ENCODE measurements at places on chromosomes 6 and 20.
A peak's percentile ranks its signal among the peaks of the same experiment; 100 is the strongest.

- no peak for DNase-seq
Measured at GRCh38 chr6:37495244-37495934, 4.3 kb downstream of the CCDC167 start.

- peak; percentile 48 for DNase-seq
Measured at GRCh38 chr20:63979557-63980316, at the start of gene SAMD10. Gene SAMD10 (minus strand): TSS chr20:63979642. CDS start chr20:63979467, 175 bp downstream.

DNA sequence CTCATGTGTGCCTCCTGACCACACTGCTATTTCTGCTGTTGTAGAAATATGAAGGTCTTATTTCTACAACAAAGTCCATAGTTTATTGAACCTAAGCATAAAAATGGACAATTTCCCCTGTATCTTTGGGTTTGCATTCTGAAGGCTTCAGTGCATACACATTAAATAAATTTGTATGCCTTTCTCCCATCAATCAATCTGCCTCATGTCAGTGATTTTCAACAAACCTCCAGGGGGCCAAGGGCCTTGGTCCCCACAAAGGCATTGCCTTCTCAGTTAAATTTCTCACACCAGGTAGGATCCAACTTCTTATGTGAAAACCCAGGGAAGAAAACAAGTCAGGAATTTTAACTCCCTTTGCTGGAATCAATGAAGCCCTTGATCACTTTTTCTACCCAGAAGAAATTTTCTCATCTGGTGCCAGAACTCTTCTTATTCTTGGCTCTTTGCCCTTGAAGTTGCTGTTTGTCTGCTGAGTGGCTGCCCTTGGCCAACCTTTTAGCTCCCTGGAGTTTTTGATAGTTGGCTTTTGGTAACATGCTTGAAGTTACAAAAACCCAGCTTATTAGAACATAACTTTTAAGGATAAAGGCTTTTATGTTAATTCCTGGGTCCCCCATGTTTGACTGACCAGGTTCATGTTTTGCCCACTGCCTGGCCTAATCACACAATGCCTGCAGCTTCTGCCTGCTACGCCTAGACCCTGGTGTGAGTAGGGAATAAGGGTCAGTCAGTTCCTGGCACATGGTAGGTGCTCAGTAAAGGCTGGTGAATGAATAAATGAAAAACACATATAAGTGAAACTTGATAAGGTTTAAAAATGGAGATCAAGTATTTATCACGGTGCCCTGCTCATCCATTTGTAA lies 37.0 kb downstream of the SHLD1 start:
- DNase-seq, result peak; percentile 57

GRCh38 chr6:157867155-157867559 lies 44.1 kb downstream of the SNX9 start:
- DNase-seq, result peak; percentile 44

- peak; percentile 46 for DNase-seq
Measured at GRCh38 chr20:50467718-50468356, 42.3 kb upstream of the PTPN1 start.

- no peak for DNase-seq
Measured at GRCh38 chr20:6094063-6094462, 28.8 kb downstream of the FERMT1 start.

DNA sequence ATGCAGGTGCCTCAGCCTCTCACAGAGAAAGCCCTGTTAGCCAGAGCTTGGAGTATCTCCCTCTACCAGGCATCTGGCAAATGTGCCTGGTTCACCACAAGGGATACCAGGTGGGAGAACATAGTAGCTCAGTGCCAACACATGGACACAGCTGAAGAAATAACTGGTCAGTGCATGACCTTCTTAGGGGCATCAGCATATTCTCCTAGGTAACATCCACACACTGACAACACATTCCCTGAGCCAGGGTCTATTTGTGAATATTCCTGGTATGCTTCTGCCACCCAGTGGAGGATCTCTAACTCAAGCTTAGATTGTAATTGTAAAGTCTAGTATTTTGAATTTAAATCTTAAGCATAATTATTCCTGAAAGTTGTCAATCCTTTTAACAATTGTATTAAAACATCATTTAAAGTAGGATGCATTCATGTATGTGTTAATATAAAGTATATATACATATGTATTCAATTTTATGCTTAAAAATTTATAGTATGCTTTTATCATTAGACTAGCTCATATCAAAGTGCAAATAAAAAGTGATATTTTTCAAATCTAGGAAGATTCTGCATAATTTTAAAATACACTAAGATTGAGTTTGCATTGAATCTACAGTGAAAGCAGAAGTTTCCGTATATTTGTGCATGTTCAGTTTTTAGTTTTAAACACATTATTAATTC lies 45.3 kb upstream of the COL21A1 start:
- peak; percentile 69 for DNase-seq

- DNase-seq, result no peak
Measured at GRCh38 chr20:58188527-58188926, 39.9 kb downstream of the ANKRD60 start.

DNA sequence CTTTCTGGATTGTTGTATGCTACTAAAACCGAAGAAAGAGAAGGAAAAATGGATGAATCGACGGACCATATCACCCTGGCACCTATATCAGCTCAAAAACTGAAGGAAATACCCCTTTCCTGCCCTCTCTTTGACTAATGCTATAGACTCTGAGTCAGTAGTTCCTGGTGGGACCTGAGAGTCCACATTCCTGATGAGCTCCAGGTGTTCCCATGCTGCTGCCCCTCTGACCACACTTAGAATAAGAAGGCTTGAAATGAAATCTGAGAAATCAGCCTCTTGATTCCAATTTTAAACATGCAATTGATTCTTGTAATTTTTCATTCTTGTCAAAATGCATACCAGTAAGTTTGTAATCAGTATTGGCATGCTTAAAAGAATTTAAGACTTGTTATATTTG lies 75.2 kb downstream of the PRL start:
- peak; percentile 33 for DNase-seq

DNA sequence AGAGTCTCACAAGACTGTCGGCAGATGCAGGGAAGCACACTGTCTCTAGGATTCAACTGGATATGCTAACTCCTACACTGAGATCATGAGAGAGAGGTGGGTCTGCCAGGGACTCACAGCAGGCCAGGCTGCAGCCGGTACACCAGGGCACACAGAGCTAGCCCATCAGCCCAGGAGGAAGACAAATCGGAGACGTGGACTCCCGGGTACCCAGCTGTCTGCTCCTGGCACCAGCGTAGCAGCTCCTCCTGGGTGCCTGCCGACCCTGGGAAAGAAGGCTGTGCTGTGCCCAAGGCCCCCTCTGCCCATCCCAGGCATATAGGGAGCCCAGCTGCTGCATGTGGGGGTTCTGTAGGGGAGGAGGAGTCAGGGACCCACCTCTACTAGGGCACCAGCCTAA lies 7.0 kb downstream of the MICAL1 start:
- no peak for DNase-seq

GRCh38 chr6:161351858-161352257 lies 78.0 kb upstream of the AGPAT4 start:
- DNase-seq, result no peak

GRCh38 chr6:38572186-38572813 lies 67.4 kb downstream of the BTBD9 start:
- DNase-seq, result no peak

GRCh38 chr20:41234546-41234945 lies 83.0 kb downstream of the ZHX3 start:
- DNase-seq, result no peak

- no peak for DNase-seq
Measured at GRCh38 chr6:110522427-110522826, 46.0 kb upstream of the SLC22A16 start.

DNA sequence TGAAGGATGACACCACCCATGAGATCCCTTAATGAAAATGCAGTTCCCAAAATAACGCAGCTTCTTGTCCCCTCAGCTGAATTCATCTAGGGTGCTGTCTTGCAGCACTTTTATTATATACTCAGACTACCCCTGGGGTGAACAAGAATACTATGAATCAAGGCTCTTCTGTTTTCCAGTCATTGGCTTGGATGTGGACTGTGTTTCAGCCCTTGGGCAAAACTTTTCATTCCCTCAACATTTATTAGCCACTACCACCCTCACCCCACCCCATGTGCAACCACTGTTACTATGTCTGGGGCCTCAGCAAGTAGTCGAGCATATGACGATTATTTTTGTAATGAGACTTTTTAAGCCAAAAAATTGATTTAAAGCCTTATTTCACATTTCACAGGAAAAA lies 319.2 kb upstream of the PLN start:
- DNase-seq, result no peak

- DNase-seq, result no peak
Measured at GRCh38 chr20:13543783-13544182, 94.9 kb downstream of the TASP1 start.

DNA sequence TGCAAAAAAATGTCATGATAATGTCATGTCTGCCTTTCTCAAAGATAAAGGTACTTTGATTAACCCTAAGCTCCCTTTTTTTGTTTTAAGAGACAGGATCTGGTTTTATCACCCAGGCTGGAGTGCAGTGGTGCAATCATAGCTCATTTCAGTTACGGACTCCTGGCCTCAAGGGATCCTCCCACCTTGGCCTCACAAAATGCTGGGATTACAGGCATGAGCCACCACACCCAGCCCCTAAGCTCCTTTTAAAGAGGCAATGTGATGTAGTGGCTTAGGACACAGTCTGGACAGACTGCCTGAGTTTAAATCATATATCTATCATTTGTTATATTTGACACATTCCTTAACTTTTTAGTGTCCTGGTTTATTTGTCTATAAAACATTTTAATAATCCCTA lies 77.0 kb downstream of the FLRT3 start:
- no peak for DNase-seq

- no peak for DNase-seq
Measured at GRCh38 chr6:167925026-167925425, 72.4 kb upstream of the KIF25 start.

DNA sequence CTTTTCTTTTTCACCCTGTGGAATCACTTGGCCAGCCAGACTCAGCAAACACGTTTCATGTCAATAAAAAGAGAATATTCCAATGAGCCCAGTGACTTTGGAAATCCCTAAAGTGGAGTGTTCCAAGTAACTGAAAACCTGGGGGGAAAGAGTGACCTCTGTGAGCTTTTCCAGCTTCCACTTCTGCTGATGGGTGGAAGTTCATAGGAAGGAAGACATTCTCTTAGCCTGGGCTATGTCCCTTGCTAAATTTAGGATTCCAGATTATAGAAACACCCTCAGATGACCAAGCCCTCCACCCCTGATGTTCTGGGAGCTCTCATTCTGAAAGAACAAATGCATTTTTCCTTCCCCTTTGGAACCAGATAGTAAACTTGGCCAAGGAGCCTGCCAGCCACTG lies 44.8 kb upstream of the EDN1 start:
- no peak for DNase-seq

DNA sequence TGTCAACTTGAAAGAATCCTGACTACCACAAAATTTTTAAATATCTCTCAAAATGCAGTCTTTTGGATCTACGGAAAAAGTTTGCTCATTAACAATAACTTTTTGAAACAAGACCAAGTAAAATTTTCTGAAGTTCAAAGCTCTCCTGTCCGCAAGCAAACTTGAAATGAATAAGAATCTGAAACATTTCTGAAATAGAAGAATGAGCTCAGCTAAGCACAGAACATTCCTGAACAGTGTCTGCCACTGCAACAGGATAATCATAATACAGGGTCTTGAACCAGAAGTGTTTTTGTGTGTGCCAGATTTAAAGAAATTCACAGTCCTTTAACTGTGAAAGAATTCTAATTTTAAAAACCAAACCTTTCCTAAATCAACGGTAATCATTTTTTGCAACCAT lies 49.1 kb upstream of the TASP1 start:
- DNase-seq, result no peak

GRCh38 chr6:127539272-127539671 lies 20.1 kb upstream of the MTCL3 start:
- peak; percentile 30 for DNase-seq

DNA sequence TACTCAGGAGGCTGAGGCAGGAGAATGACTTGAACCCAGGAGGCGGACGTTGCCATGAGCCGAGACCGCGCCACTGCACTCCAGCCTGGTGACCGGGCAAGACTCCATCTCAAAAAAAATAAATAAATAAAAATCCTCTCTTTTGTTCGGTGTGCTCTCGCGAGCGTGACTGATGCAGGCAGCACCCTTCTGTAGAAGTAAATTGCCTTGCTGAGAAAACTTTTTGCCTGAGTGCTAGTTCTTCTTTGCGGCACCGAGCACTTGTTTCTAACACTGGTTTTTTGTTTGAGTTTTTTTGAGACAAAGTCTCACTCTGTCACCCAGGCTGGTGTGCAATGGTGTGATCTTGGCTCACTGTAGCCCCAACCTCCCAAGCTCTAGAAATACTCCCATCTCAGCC lies 30.5 kb downstream of the PLN start:
- no peak for DNase-seq

DNA sequence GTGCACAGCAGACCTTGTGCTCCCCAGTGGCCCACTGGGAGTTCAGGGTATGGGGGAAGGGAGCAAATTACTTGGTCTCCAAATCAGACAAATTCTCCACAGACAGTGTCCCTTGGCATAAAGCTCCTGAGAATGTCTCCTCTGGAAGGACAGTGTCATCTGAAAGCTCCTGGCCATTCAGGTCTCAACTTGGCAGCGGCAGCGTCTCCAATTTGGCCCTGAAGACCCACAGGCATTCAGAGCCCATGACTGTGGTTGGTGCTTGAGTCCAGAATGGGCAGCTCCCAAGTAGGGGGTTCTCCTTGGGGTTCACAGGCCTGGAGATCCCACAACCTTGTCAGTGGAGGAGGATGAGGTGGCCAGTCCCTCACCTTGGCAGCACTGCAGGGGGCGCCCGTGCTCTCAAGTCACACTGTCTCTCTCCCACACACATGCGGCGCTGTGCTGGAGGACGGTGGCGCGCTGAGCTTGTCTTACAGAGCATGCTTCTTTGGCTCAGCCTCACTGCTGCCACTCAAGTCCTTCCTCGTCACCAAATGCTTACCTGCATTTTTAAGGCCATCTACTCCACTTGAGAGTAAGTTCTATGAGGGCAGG lies 20.7 kb downstream of the DYNLRB1 start:
- peak; percentile 36 for DNase-seq

DNA sequence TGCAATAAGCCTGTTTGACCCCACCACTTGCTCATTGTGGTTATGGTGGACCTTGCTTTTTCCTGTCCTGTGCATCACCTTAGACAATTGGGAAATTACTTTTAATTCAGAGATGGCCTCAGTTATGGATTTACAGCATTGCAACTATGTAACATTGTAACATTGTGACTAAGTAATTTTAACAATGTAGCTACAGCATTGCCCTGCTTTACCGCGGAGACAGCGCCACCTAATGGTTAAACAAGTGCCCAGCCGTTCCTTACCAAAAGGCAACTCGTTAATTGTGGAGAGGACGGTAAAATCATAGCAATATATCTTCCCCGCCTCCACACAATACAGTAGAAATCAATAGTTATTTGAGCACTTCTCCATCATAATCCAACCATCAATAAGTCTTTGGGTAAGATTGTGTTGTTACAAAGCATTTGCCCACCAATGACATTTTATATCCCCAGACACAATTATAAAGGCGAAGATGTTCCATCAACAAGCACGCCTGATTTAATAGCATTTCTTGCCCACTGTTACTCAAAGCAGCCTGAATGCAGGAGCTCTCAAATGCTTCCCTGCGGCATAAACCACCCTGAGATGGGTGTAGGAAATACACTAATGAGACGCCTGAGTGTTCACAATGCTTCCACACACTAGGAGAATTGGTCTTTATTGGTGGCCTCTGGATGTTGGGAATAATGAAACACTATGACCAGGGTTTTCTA lies 93.7 kb downstream of the PROKR2 start:
- DNase-seq, result peak; percentile 63

- no peak for DNase-seq
Measured at GRCh38 chr6:167937948-167938911, 59.2 kb upstream of the KIF25 start.
